ENCODE measurements at places on chromosomes 5 and 9.
A peak's percentile ranks its signal among the peaks of the same experiment; 100 is the strongest.

DNA sequence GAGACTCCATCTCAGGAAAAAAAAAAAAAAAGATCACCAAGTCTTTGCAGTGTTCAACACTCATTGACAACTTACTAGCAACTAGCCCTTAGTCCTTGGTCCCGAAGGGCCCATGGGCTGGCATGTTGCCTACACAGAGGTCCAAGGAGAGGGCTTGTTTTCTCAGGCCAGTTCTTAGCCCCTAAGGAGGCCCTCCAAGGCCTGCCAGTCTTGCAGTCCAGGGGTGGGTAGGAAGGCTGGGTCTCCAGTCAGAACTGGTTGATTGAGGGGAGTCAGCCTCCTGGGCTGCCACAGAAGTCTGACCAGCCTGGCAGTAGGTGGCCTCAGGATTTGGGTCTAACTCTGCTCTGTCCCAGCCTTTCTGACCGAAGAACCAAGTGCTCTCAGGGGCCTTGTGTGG, 32.7 kb downstream of the IER5L start:
- peak; percentile 18 for DNase-seq

- no peak for DNase-seq
Observed at GRCh38 chr5:43680286-43680685, 77.3 kb downstream of the NNT start.

DNA sequence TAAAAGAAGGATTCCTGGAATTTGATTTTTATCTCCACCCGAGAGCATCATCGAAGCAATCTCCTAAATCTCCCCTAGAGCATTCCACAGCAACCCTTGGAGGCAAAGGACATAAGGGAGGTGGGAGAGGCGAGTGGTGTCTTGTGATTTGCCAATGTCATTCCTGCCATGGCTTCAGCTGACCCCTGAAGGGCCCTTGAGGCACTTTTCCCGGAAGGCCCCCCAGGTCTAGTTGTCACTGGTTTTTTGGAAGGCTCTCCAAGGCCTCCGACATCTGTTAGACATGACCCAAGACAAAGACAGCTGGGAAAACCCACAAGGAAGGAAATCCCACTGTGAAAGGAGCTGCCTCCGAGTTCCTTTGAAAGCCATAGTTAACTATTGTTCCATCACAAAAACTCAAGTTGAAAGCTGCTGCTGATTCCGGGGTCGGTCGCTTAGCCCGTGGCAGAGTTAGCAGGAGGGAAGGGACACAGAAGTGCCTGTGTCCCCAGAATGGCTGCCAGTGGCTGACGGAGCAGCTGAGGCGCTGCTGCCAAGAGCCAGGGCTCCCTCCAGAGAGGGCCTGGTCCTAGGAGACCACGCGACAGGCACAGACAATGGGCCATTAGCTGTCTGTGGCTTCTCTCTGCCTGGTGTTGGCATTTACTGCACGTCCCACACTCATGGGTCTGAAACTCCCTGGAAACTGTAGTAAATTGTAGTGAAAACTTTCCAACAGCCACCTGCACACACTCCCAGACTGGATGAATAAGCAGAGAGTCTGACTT, 24.4 kb upstream of the TRIO start:
- DNase-seq: no peak

DNA sequence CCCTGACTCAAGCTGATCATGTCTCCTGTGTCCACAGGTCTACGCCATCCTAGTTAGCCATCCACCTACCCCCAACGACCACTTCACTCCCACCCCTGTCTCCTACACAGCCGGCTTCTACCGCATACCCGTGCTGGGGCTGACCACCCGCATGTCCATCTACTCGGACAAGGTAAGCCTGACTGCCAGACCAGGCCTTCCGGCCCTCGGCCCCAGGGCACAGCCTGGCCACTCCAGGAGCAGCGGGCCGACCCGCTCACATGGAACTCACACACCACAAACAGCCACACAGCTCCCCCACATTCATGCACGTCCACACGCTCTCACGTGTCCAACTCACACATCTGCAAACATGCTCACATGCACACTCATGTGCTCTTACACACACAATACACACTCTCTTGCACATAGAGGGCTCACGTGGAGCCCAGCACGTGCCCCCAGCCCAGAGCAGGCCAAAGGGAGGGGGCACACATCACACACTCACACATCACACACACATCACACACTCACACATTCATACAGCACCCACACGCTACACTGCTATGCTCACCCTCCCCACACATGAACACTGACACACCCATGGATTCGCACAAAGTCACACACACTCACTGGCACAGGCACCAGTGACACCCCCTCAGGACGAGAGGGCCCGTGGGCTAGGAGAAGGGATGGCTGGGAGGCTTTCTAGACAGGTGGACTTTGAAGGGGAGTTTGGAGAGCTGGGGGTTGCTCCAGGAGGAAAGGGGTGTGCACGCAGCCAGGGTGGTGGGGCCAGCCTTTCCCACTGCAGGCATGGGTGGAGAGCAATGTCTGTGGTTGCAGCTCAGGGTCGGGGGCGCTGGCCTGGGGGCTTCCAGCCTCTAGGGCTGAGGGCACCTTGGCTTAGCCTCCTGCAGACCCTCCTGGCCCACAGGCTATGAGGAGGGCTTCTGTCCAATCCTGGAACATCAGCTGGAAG, 3.3 kb downstream of the GRIN1 start:
- no peak for DNase-seq

DNA sequence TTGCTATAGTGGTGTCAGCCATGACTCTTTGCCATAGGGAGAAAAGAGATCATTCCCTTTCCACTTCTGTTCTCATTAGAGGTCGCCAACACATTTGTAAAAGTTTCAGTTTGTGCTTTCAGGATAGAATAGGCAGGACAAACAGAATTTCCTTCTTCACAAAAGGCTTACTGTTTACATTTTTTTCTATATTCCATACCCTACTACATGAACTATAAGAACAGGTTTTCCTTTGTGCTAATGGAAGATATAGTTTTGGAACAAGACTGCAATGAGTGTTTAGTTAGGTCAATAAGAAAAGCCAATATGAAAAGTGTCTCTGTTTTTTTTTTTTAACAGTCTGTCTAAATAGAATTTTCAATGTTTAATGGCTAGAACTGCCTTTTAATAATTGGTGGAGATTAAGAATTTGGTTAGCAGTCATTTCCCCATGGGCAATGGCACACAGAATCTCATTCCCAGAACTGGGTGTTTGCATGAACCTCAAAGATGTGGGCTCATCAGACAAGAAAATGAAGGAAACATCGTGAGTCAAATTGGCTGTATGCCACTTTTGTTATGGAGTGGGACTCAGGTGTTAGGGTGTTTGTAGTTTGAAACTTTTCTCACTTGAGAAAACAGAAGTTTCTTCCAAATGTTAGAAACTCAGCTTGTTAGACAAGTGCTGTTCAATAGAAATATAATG, 75.2 kb upstream of the PRLR start:
- no peak for DNase-seq

GRCh38 chr5:35133186-35133585, 85.4 kb upstream of the AGXT2 start:
- no peak for DNase-seq

- DNase-seq: no peak
Observed at GRCh38 chr9:98940276-98940675, 3.4 kb upstream of the COL15A1 start.

DNA sequence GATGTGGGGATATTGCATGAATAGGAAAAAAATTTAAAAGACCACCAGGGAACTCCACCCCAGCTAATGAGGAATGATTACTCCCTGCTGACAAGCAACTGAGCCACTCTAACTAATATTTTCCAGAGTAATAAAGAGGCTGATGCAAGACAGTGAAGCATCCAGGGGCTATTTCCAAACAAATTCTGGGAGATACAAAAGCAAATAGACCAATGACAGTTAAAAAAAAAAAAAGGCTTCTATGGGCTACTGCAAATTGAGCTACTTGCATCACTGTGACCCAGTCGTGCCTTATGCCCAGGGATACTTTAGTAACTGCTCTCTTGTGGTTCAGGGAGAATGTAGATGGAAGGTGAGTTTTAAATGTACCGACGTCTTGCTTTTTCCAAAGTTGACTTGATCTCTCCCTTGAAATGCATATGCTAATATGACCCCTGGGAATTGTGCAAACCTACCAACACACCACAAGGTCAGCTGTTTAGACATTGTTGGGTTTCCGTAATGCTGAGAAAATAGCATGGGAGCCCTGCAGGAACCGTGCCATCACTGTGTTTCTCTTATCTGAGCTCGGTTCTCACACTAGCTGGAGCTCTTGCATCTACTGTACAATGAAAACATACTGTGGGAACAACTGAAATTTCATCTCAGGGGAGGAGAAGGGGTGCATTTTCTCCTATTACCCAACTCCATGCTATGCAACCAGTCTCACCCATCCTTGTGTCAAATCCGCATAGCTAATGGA, 250.6 kb upstream of the MAP3K1 start:
- DNase-seq: peak; percentile 89

- DNase-seq: no peak
Observed at GRCh38 chr5:160542281-160542680, 120.6 kb downstream of the PTTG1 start.

GRCh38 chr5:132293066-132293991, 865 bp upstream of the SLC22A4 start:
- peak; percentile 94 for DNase-seq

GRCh38 chr5:96680759-96681470, 18.7 kb downstream of the CAST start:
- peak; percentile 21 for DNase-seq

GRCh38 chr5:176740131-176740701, 70.1 kb upstream of the UNC5A start:
- DNase-seq: no peak

DNA sequence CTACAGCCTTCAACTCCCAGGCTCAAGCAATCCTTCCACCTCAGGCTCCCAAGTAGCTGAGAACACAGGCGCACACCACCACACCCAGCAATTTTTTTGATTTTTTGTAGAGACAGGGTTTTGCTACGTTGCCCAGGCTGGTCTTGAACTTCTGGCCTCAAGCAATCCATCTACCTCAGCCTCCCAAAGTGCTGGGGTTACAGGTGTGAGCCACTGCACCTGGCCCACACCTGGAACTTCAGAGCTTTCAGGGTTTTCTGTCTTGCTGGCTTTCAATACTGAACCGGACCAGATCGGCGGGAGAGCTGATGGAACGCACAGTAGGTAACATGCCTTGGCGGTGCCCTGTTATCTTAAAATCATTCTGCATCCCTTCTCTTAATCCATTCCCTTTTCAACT, 30.8 kb downstream of the IPPK start:
- DNase-seq: no peak

DNA sequence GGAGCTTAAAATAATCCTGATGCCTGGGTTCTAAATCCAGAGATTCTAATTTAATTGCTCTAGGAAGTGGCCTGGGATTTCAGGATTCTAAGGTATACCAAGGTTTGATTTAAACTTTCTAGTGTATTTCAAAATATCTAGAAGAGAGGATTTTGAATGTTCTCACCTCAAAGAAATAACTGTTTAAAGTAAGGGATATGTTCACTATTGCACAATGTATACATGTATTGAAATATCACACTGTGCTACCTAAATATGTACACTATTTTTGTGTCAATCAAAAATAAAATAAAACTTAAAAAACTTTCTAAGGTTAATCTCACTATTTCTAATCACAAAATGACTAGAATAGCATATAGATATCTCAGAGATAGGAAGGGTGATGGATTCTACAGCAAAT, 34.0 kb downstream of the TNFSF8 start:
- no peak for DNase-seq

- DNase-seq: no peak
Observed at GRCh38 chr9:105861972-105862371, 167.6 kb downstream of the TMEM38B start.

DNA sequence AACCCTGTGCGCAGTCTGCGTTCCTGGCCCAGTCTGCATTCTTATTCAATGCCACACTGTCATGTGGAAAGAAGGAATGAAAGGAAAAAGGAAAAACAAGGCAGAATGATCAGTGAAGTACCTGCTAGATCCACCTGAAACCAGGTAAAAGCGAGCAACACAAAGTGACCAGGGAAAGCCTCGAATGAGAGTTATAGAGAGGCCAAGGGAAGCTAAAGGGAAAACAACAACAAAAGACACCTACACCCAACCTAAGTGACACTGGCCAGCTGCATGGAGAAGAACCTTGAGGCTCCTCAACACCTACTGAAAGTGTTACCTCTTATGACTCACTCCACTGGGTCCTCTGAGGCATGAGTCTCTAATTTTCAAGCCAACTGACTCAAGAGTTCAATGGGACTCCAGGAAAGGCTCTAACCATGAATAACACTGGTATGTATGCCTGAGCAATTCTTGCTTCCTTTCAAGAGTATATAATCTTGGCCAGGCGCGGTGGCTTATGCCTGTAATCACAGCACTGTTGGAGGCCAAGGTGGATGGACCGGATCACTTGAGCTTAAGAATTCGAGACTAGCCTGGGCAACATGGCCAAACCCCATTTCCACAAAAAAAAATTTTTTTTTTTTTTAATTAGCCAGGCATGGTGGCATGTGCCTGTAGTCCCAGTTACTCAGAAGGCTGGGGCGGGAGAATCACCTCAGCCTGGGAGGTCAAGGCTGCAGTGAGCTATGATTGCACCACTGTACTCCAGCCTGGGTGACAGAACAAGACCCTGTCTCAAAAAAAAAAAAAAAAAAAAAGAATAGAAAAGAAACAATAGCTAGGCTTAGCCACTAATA, 29.0 kb downstream of the MTMR12 start:
- DNase-seq: peak; percentile 50

DNA sequence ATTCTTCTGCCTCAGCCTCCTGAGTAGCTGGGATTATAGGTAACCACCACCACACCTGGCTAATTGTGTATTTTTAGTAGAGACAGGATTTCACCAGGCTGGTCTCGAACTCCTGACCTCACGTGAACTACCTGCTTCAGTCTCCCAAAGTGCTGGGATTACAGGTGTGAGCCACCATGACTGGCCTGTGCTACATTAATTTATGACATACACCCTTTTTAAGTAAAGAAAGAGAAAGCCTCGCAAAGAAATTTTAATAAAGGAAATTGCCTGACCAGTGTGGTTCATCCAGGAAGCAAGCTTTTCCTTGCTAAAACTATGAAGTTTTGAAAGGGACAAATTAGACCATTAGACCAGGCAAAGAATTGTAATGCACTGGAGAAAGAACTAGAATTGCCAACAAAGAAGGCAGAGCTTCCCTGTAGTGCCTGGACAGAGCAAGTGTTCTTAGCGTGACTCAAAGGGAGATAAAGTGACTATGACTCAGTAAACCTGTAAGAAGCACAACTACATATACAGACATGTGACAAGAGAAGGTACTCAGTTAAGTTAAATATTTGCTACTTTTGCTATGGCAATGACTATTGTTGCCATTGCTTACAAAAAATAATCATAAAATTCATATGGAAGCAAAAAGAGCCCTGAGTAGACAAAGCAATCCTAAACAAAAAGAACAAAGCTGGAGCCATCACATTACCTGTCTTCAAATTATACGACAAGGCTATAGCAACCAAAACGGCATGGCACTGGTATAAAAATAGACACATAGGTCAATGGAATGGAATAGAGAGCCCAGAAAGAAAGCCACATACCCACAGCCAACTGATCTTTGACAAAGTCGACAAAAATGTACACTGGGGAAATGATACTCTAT, 54.6 kb downstream of the FYB1 start:
- no peak for DNase-seq

Measured in fibroblast of pulmonary artery (primary cell).